ENCODE measurements at places on chromosomes 6 and 20. TPM values are rescaled to one million over a fixed set of nuclear protein-coding genes. Genes with fewer than 3 reads are reported as not detected.

- DNase-seq = peak; percentile 49
Measured at GRCh38 chr6:137309078-137309762, 90.0 kb upstream of the IFNGR1 start.

- DNase-seq = peak; percentile 77
Measured at GRCh38 chr6:14066782-14067406, 50.7 kb upstream of the CD83 start.

- no peak for DNase-seq
Measured at GRCh38 chr6:160253292-160253691, 5.3 kb downstream of the SLC22A2 start.

- DNase-seq = peak; percentile 44
Measured at GRCh38 chr6:137697267-137697938, 169.7 kb upstream of the TNFAIP3 start.

DNA sequence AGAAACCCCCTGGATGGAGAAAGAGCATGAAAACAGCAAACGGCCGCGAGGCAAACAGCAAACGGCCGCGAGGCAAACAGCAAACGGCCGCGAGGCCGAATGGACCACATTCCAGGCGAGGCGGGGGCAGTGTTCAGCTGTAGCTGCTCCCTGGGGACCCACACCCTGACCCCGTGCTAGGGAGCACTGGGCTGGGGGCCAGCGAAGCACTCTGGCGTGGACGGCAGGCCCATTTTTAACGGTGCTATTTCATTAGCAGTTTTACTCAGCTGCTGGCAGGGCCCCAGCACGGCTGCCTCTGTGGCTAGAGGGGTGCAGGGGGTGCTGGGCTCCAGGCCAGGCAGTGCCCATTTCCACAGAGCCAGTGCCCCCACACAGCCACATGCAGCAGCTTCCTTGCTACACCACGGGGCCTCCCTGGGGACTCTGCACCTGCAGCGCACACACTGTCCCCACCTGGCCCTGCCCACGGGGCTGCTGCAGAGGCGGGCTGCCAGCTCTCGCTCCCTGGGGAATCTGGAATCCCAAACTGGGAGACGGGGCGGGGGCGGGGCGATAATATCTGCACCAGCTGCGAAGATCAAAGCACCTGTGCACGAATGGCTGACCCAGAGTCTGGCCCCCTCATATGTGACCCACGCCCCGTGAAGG, 35.6 kb upstream of the SLCO4A1 start:
- DNase-seq = peak; percentile 54

- no peak for DNase-seq
Measured at GRCh38 chr20:62331347-62331746, 28.6 kb downstream of the ADRM1 start.

DNA sequence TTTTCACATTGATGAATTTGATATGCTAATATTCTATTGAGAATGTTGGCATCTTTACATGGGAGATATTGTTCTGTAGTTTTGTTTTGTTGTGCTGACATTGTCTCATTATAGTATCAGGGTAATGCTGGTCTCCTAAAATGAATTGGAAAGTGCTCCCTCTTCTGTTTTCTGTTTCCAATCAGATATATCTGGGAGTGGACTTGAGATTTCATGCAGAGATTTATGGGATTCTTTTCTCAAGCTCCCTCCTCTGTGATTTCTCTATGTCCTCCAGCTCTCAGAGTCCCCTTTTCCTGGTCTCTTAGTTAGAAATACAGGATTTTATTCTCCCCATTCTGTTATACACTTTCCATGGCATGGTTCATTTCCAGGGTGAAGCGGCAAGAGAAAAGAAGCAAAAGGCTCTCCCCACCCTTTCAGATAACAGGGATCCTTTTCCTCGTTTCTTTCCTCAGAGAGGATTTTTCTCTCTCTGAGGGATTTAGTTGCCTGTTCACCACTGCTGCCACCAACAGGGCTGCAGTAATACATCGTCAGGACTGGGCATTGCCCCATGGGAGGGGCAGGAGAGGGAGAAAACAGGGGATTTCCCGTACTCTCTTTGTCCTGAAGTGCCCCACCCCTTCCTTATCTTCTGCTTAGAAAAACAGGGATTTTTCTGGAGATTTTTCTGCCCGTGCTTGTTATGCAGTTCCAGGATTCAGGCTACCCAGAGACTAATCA, 59.3 kb upstream of the STMND1 start:
- peak; percentile 55 for DNase-seq

DNA sequence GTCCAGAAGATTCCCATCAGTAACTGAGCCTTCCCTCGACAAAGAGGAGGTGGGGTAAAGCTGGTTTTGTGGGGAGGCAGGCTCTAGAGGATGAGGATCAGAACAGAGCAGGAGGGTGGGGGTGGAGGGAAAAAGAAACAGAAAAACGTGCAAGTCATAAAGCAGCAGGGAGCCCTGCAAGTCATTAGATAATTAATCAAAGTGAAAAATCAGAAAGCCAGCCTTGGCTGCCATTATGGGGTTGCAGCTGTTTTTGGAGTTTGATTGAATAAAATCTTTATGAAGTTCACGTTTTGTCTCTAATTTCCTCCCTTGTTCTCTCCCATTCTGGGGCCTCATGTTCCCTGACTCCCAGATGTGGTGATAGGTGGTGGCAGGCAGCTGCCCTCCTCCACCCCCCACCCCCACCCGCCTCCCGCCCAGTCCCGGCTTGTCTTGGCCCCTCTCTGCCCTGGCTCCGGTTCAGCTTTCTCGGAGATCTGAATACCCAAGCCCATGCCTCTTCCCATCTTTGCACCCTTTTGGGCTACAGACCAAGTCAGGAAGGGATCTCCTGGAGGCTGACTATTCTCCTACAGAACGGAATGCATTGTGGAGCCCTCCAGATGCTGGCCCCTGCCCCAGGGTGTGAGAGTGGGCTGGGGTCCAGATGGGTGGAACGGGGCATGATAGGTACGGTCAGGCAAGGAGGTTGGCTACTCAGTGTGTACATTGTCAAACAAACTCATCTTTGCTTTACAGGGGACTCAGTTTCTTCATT, 141.8 kb downstream of the CDC5L start:
- no peak for DNase-seq

GRCh38 chr6:152151920-152152319, 344.4 kb downstream of the ESR1 start:
- no peak for DNase-seq

DNA sequence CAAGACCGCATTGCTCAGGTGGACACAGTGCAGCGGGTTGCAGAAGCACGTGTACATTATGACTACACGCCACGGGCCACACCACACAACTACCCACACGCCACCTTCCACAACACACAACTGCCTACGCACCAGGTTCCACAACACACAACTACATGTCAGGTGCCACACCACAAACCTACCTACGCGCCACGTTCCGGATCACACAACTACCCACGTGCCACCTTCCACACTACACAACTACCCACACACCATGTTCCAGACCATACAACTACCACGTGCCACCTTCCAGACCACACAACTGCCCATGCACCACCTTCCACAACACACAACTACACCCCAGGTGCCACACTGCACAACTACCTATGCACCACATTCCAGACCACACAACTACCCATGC, 20.5 kb downstream of the THBS2 start:
- no peak for DNase-seq

DNA sequence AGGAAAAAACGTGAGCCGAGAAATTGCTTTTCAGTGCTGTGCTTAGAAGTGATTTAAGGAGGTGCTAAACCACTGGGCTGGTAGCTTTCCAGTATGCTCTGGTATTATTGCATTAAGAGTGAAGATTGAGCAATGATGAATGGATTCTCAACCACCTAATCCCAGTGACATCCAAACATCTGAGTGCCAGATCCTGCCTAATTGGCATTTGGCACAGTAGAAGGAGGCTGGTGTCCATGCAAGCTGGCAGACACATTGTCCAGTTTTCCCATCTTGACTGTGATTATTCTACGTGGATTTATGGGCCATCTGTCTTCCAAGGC, 398.0 kb upstream of the PLCB4 start:
- no peak for DNase-seq

DNA sequence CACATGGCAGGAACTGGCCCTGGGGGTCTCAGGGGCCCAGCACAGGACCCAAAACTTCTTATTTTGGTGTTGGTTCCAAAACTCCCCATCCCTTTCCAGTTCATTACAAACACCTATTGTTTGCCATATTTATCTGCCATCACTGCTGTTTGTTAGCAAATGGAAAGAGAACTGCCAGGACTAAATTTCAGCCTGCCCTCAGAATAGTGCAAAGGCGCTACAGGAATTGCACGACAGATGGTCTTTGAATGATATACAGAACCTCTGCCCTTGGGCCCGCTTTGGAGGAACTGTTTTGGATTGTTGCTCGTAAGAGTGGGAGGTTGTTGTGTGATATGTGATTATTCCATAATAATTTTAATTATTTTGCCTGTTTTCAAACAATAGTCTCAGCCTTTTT, 199.0 kb upstream of the FBXL4 start:
- no peak for DNase-seq

DNA sequence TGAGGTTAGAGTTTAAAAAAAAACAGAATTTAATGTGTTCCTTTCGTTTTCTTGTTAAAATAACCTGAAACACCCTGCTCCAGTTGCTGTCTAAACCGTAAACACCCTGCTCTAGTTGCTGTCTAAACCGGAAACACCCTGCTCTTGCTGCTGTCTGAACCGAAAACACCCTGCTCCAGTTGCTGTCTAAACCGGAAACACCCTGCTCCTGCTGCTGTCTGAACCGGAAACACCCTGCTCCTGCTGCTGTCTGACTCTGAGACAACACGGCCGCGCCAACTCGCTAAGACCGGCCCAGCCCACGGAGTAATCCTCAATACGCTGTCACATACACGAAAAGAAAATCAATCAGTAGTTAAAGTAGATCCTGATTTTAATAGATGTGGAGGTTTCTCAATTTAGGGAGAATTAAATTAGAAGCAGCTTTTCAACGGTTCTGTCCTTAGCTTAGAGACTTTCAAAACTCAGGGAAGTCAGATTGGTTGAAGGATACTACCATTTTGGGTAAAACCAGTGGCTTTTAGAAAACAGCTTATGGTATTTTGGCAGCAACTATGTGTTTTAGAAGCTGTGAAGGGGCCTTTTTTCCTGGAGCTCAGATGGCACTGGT, 98.3 kb downstream of the RAMACL start:
- no peak for DNase-seq

DNA sequence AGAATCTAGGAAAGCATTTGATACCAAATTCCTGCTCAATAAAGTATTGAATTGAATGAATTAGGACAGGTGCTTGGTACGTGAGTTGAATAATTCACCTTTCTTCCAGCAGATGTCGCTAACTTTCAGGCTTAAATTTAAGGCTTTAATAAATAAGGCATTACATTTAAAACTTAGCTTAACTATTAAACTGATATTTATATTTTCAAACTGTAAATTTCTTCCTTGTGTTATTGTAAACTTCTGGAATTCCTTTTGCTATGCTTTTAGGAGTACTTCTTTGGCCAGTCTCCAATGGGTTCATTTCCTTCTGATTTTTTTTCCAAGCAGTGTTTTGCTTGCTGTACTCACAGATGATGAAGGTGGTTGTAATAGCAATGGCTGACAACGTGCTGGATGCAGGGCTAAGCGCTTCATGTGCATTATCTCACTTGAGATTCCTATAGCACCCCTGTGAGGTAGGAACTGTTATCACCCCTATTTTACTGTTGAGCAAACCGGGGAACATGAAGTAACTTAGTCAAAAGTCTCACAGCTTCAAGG, 71.3 kb upstream of the SLC2A12 start:
- peak; percentile 70 for DNase-seq

- DNase-seq = no peak
Measured at GRCh38 chr6:16302721-16303552, 64.5 kb downstream of the GMPR start.

DNA sequence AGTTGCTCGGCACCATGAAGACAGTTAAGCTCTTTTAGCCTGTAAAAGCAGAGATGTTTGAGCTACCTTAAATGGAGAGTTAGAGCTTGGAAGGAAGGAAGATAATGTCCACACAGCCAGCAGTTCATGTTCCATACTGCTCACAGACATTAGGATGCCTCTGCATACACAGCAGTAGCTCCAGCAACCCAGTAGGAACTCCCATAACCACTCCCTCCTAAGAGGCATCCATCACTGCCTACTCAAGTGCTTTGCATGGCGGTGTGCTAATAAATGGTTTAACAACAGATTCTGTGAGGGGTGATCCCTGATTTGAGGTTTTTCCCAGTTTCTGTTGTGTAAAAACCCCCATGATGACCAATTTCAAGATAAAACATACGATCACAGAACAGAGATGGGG, 286.4 kb downstream of the HACE1 start:
- DNase-seq = no peak

DNA sequence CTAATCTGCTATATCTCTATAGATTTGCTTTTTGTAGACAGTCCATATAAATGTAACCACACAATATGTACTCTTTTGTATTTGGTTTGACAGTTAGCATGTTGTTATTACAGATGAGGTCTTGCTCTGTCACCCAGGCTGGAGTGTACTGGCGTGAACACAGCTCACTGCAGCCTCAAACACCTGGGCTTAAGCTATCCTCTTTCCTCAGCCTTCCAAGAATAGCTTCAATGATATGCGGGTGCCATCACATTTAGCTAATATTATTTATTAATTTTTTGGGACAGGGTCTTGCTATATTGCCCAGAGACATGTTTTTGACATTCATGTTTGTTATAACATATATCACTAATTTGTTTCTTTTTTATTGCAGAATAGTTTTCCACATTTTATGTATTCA, 10.8 kb downstream of the REPS1 start:
- no peak for DNase-seq

GRCh38 chr6:170442596-170442995, 110.5 kb downstream of the PSMB1 start:
- no peak for DNase-seq

- DNase-seq = no peak
Measured at GRCh38 chr6:119426619-119427018, 77.1 kb upstream of the MAN1A1 start.

- no peak for DNase-seq
Measured at GRCh38 chr20:60882836-60883235, 369.2 kb upstream of the CDH4 start.

- peak; percentile 5 for DNase-seq
Measured at GRCh38 chr6:166999884-167000253, 672 bp downstream of the CEP43 start.

GRCh38 chr6:2231438-2231837, 14.0 kb downstream of the GMDS start:
- peak; percentile 72 for DNase-seq

VWA7 gene
- total RNA-seq = under 0.01 TPM

ID4 gene
- total RNA-seq = 0.83 TPM

PTCHD4 gene
- 5.8 TPM for total RNA-seq

ULBP3 gene
- total RNA-seq = 6.2 TPM

DUSP15 gene
- total RNA-seq = not detected

BAK1 gene
- total RNA-seq = 13.0 TPM

PACRG gene
- 0.66 TPM for total RNA-seq

RIMS1 gene
- total RNA-seq = 3.9 TPM

C20orf202 gene
- total RNA-seq = under 0.01 TPM

CNR1 gene
- not detected for total RNA-seq

STK35 gene
- 11.6 TPM for total RNA-seq

OPRM1 gene
- total RNA-seq = not detected

TREM2 gene
- total RNA-seq = under 0.01 TPM

FKBP1C gene
- total RNA-seq = 0.26 TPM

HLA-DOB gene
- total RNA-seq = 0.26 TPM
